ENCODE measurements at places on chromosomes 12 and 14. TPM values are rescaled to one million over a fixed set of nuclear protein-coding genes. Genes with fewer than 3 reads are reported as not detected.

DNA sequence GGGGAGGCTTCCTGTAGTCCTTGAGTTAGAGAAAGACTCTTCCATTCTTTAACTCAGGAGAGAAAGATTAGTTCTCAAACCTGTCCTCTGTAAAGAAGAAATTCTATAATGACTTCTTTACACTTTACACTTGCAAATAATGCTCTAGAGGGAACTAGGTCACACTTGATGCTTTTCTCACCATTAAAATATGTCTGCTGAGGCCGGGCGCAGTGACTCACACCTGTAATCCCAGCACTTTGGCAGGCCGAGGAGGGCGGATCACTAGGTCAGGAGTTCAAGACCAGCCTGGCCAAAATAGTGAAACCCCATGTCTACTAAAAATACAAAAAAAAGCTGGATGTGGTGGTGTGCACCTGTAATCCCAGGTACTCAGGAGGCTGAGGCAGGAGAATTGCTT lies 6.3 kb downstream of the NTN4 start:
- no peaks in the 10 kb centered on the region for H3K36me3 ChIP-seq
- H3K27me3 ChIP-seq: no peaks in the 10 kb centered on the region
- no peak for DNase-seq
- no peak overlapping the region for H3K4me3 ChIP-seq
- no peak overlapping the region for H3K27ac ChIP-seq
- peaks cover 70% of the 10 kb centered on the region for H3K4me1 ChIP-seq

DNA sequence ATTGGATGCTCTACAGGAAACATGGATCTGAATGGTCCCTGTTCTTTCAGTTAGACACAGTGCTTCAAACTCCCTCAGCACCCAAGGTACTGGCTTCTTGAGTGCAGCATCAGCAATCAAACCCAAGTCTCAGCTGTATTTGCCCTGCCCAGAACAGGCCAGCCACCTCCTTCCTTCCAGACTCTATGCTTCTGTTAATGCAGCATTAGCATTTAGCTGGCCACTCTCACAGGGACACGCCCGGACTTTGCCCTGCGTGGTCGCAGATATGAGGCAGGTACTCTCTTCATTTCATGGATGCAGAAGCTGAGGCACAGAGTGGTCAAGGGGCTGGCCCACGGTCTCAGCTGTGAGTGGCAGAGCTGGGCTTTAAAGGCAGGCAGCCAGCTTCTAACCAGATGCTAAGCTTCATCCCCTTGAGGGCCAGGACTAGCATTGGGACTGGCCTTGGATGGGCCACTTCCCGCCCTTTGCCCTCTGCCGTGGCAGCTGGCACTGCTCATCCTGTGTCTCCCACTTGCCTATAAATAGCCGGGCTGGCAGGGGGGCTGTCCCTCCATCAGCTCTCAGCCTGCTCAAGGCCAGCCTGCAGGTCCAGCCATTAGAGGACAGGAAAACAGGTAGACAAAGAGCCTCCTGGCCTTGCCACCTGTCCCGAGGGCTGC lies 1.5 kb upstream of the SLC25A47 start:
- peaks cover 18% of the 10 kb centered on the region for H3K4me1 ChIP-seq
- H3K36me3 ChIP-seq: no peaks in the 10 kb centered on the region
- no peak overlapping the region for H3K4me3 ChIP-seq
- no peak for DNase-seq
- no peaks in the 10 kb centered on the region for H3K27me3 ChIP-seq

DNA sequence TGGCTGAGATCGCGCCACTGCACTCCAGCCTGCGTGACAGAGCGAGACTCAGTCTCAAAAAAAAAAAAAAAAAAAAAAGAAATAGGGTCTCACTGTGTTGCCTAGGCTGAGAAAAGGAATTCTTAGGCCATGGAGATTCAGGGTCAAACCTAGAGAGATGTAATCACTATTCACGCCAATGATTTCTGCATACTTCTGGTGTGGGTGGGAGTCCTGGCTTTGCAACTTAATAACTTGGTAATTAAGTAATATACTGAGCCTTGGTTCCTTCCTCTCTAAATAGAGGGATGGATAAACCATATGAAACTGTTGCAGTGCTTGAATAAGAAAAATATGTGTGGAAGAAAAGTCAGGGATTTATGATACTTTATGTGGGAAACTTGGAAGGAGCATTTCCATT lies 2.7 kb downstream of the ZNF410 start:
- DNase-seq: no peak
- no peak overlapping the region for H3K27ac ChIP-seq
- H3K4me3 ChIP-seq: no peak overlapping the region
- no peaks in the 10 kb centered on the region for H3K27me3 ChIP-seq

GRCh38 chr12:120012067-120012621 lies 23.1 kb downstream of the BICDL1 start:
- no peak for DNase-seq
- no peaks in the 10 kb centered on the region for H3K4me1 ChIP-seq
- no peak overlapping the region for H3K27ac ChIP-seq
- no peaks in the 10 kb centered on the region for H3K36me3 ChIP-seq
- H3K4me3 ChIP-seq: no peak overlapping the region

Gene SPX
- total RNA-seq: 0.40 TPM

Gene PTCSC3
- total RNA-seq: not detected

All from esophagus muscularis mucosa (tissue), 4 donors.